Bladder microvascular endothelial cell (primary cell): ENCODE measurements at places on chromosomes 1 and 21. TPM values are rescaled to one million over a fixed set of nuclear protein-coding genes. Genes with fewer than 3 reads are reported as not detected.

The SNRPE gene
- total RNA-seq: 52.1 and 65.1 TPM in 2 replicates

The KLF18 gene
- not detected in 2 replicates for total RNA-seq

The CHI3L1 gene
- not detected in 2 replicates for total RNA-seq

The S100A7 gene
- total RNA-seq: not detected in 2 replicates

The IFNGR2 gene
- 27.5 and 76.2 TPM in 2 replicates for total RNA-seq

The FCRL4 gene
- not detected in 2 replicates for total RNA-seq

The SELENON gene
- 20.1 and 69.8 TPM in 2 replicates for total RNA-seq

The CLSTN1 gene
- 62.3 and 132 TPM in 2 replicates for total RNA-seq

The LRRC53 gene
- not detected in 2 replicates for total RNA-seq

The NECTIN4 gene
- 0.31 and 0.32 TPM in 2 replicates for total RNA-seq

The KRTAP7-1 gene
- not detected in 2 replicates for total RNA-seq

The B3GALT5 gene
- under 0.01 and 0.06 TPM in 2 replicates for total RNA-seq

The C1orf52 gene
- total RNA-seq: 9.2 and 32.3 TPM in 2 replicates
